ENCODE measurements at places on chromosomes 3 and 15. TPM values are rescaled to one million over a fixed set of nuclear protein-coding genes. Genes with fewer than 3 reads are reported as not detected.

The DOCK3 gene
- total RNA-seq = 0.20 TPM

The ADPGK gene
- total RNA-seq = 54.9 TPM

The ANKRD34C gene
- not detected for total RNA-seq

The CDC25A gene
- 18.6 TPM for total RNA-seq

All from subcutaneous preadipocyte (primary cell).